Lower leg skin (tissue), 4 donors: ENCODE measurements at places on chromosomes 12 and 14. TPM values are rescaled to one million over a fixed set of nuclear protein-coding genes. Genes with fewer than 3 reads are reported as not detected.

DNA sequence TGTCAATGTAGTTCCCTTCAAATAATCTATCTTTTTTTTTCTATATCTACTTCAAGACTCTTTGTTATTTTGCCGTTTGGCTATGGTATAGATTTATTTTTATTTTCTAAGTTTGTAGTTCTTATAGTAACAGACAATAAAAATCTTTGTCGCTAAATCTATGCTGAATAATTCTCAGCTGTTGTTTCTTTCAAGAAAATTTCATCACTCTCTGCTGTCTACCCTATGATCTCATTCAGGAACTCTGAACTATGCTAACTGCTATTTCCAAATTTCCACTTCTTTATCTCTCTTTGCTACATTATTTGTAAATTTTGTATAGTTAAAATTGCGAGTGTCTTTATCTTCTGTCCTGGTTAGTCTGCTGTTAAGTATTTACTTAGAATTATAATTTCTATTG lies 353.6 kb downstream of the LRFN5 start:
- DNase-seq: no peak

DNA sequence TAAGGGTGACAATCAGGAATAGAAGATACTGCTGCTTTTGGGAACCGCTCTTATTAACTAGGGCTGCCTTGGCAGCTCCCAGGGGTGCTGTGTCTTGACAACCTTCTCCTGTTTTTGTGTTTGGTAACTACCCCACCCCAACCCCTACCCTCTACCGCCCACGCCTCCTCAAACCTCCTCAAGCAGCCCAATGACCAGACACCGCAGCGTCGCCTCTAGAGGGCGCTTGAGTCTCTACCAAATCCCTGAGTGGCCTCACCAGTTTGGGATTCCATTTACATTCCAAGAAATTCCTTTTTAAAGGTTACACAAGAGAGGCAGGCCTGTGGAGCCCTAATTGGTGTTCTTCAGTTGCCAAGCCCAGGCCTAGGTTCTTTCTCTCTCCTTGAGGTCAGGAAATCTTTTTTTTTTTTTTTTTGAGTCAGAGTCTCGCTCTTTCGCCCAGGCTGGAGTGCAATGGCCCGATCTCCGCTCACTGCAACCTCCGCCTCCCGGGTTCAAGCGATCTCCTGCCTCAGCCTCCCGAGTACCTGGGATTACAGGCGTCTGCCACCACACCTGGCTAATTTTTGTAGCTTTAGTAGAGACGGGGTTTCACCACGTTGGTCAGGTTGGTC lies 72.4 kb upstream of the USP44 start:
- peak; percentile 90 for DNase-seq

DNA sequence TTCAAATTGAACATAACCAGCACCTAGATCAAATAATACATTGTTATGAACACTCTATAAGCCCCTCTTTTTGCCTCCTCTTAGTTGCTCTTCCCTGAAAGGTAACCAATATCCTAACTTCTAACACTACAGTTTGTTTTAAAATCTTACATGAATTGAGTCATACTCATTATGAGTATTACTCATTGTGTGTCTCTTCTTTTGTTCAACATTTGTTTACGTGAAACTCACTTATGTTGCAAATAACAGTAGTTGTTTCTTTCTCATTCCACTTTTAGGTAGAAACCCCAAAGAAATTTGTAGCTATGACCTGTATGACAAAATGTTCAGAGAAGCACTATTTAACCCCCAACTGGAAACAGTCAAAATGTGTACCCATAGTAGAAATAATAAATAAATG lies 6.6 kb downstream of the LRRC9 start:
- no peak for DNase-seq

GRCh38 chr14:22007363-22007762 lies 333.7 kb upstream of the OR4E1 start:
- DNase-seq: no peak

DNA sequence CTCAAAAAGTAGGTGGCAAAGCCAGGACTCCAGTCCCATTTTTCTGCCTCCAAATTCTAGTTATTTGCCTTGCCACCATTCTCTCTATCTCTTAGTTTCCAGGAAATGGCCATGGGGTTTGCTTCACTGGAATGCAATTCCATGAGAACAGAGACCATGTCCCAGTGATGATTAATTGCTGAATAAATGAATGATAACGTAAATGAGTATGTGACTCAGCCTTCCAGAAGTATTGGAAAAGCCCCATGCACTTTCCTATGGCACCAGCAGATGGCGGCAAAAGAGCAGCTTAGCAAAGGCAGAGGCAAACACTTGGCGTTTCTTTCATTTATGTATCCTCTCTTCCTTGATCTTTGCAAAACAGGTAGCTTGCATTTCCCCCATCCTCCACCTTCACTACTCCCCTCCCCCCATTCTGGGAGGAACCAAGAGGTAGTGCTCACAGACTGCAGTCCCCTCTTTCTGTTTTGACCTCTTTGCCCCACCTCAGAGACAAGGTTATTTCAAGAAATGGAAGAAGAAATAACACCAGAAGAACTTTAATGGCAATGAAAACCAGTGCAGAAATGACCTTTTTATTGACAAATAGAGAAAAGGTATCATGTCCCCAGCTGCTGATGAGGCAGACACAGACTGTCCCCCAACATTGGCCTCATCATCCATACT lies 21.3 kb downstream of the TBX3 start:
- DNase-seq: peak; percentile 80

DNA sequence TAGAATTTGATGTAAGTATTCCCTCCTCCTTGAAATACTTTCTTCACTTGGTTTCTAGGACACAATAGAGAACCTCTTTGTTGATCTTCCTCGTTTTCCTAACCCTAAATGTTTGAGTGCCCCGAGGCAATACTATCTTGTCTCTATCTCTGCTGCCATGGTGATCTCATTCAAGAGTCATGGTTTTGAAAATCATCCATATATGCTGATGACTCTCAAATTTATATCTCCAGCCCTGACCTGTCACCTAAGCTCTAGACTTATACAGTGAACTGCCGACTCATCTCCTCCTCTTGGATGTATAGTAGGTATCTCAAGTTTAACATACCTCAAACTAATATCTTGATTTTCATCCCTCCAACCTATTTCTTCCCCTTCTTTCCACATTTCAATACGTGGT lies 71.4 kb downstream of the RIC8B start:
- DNase-seq: no peak

GRCh38 chr12:75585330-75585729 lies 73.9 kb upstream of the KRR1 start:
- DNase-seq: no peak

- peak; percentile 66 for DNase-seq
These were observed 1119.7 kb downstream of the VRK1 start for GRCh38 chr14:97916669-97917568.

GRCh38 chr12:38159092-38159551 lies 157.5 kb upstream of the ALG10B start:
- peak; percentile 74 for DNase-seq

- no peak for DNase-seq
These were observed 264.0 kb upstream of the FAR2 start for GRCh38 chr12:28884904-28885679.

DNA sequence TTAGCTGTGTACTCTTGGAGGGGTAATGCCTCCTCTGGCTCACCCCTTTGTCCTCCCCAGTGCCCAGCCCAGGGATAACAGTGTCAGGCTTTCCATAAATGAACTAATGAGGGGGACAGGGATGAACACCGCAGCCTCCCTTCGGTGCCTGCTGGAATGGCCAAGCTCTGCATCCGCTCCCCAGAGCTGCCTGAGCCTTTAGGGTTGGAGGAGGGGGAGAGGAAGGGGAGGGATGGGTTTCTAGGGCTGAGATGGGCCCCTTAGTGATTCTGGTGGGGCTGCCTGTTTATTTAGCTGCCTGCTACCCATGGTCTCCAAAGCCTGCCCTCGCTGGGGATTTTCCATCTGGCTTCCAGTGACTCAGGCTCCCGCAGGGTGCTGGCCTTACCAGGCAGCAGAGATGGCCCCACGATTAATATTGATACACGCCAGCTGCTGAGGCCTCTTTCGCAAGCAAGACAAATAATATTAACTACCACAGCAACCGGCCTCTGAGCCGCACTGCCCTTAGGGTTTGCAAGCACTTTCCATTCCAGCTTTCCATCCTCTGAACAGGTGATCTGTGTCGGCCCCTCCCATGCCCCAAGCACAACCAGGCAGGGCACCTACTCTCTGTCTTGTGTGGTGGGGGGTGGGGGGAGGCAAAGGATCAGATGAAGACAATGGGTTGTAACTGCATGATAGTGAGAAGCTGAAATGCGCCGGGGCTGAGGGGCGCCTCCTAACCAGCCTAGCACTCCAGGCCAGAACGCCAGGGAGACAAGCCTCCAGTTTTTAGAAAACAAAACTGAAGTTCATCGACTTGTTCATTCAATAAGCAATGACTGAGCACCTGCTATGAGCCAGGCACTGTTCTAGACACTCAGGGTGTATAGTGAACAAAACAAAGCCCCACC lies 56.7 kb downstream of the C14orf132 start:
- peak; percentile 87 for DNase-seq

GRCh38 chr14:95046711-95047681 lies 110.3 kb downstream of the DICER1 start:
- no peak for DNase-seq

GRCh38 chr14:50615552-50615951 lies 52.6 kb downstream of the SAV1 start:
- no peak for DNase-seq

- DNase-seq: no peak
These were observed 26.2 kb downstream of the SNRPF start for GRCh38 chr12:95884998-95885397.

- no peak for DNase-seq
These were observed 1.8 kb upstream of the OR4K2 start for GRCh38 chr14:19873178-19873577.

GRCh38 chr14:34374998-34375740 lies 86.9 kb downstream of the SPTSSA start:
- DNase-seq: no peak

DNA sequence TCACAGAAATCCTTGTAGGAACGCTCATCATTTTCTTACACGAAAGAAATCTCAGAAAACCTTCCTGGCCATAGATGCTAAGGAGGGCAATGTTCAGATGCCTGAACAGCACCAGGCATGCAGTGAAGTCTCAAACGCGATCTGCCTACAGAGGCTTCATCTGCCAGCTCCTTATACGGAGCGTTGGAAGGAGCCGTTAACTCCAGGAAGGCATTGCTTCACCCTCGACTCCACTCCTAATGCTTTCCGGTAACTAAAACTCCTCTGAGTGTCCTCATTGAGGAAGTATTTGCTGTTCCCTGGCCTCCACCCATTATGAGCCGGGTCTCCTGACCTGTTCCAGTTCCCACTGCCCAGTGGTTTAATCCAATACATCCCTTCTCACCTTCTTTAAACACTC lies 502.7 kb downstream of the BCL11B start:
- DNase-seq: no peak

DNA sequence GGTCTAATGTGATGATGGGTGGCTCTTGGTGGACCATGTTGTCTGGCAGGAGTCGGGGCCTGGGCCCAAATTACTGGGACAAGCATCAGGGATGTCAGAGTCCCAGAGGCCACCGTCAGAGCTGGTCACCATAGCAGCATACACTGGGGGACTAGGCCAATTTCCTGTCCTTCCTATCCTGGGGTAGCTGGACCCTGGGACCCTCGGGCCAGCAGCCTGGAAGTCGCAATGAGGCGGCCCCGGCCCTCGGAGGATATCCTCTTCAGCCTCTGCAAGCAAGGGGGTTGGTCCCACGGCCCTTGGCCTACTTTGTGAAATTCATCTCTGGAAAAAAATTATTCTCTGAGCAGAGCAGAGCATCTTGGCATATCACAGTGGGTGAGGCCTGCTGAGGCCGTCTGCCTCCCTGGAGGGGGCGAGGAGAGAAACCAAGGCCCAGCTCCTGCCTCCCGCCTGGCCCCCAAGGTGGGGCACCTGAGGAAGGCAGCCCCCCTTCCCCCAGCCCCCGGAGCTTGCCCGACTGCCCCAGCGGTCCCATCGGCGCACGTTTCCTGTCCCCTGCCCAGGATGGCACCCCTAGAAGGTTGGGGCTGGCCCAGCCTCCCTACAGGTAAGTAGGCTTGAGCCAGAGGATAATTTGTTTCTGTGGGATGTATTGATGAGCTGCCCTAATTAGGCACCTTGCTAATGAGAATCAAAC lies 135.0 kb upstream of the MYL2 start:
- DNase-seq: no peak

- DNase-seq: no peak
These were observed 9.2 kb downstream of the ARHGEF25 start for GRCh38 chr12:57620245-57620935.

- DNase-seq: no peak
These were observed 162.6 kb downstream of the PPFIA2 start for GRCh38 chr12:81596558-81596957.

DNA sequence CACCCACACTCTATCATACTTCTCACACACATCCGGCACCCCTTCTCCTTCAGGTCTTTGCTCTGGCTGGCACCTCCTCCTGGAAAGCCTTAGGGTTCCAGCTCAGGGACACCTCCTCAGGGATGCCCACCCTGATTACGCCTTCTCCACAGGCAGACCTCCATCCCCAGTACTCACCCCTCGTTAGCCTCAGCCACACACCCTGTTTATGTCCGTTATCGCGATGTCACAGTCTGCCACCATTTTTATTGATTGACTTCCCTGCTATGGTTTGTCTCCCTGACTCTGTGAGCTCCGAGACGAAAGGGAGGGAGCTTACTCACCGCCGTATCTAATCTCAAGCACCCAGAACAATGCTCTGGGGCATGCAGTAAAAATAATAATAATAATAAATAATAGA lies 191.7 kb upstream of the LHX5 start:
- DNase-seq: no peak

GRCh38 chr12:29455087-29455486 lies 42.4 kb downstream of the OVCH1 start:
- no peak for DNase-seq

DNA sequence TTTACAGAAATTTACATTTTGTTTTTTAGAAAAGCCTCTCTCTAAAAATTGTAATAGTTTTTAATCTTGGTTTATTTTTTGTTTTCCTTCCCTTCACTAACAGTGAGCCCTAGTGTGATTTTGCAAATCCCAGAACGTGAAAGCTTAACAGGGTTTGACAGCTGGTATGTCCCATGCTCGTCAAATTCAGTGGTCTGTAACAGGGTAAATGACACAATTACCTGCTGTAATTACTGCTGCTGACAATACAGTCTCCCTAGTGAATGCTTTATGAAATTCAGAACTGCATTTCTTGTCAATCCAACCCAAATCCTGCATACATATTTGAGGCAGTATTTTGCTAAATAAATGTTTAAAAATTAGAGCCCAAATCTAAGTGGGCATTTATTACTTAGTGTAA lies 249.2 kb downstream of the NELL2 start:
- no peak for DNase-seq

Gene RNFT2
- total RNA-seq: 0.68 TPM

Gene TAS2R46
- 0.68 TPM for total RNA-seq

Gene CEBPE
- not detected for total RNA-seq

Gene RIC8B
- total RNA-seq: 8.8 TPM

Gene CNTN1
- 11.6 TPM for total RNA-seq

Gene AMN
- 26.1 TPM for total RNA-seq

Gene PDZRN4
- total RNA-seq: 5.4 TPM

Gene REM2
- 0.62 TPM for total RNA-seq

Gene APAF1
- total RNA-seq: 8.5 TPM
